Activated CD4-positive, alpha-beta T cell treated with anti-CD3 and anti-CD28 coated beads, Interleukin-2, amount 10 ng/mL, durations not matched to agents 7 days and 5 days (primary cell): ENCODE measurements at places on chromosomes 2 and 18.
A peak's percentile ranks its signal among the peaks of the same experiment; 100 is the strongest.

GRCh38 chr2:195709901-195710806, 53.1 kb downstream of the SLC39A10 start:
- DNase-seq = no peak

DNA sequence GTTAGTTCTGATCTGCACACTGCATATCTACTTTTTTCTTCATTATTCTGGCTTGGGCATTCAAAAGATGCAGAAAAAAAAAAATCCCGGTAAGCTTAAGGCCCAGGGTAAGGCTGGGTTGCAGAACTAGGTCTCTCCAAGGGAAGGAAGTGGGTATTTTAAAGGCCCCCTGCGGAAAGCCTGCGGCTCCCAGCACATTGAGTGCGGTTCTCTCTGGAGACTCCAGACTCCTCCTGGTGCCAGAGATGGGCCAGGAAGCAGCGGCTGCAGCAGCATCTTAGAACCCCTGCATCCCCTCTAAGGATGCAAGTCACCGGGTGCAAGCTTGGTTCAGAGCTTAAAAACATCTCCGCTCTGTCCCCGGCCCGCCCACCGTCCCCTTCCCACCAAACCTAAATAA, 49.5 kb downstream of the TGIF1 start:
- DNase-seq = no peak

DNA sequence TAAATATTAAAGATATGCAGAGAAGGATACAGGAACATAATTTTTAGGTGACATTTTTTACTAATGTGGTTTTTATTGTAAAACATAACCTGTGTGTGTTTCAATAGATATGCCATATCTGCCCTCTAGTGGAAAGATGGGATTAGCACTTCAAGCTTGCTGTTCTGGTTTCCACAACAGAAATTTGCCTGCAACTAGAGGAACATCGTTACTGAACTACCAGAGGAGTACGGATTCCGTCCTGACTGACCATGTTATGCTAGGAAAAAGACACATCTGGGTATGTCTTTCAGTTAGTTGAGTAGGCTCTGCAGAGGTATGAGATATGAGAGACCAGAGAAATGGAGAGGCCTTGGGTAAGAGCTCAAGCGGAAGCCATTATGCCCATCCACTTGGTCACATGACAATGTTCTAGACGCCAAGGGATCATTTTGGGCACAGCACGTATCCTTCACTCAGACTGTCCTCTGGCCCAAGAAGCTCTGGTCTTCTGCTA, 104.9 kb downstream of the MBD2 start:
- DNase-seq = peak; percentile 36

DNA sequence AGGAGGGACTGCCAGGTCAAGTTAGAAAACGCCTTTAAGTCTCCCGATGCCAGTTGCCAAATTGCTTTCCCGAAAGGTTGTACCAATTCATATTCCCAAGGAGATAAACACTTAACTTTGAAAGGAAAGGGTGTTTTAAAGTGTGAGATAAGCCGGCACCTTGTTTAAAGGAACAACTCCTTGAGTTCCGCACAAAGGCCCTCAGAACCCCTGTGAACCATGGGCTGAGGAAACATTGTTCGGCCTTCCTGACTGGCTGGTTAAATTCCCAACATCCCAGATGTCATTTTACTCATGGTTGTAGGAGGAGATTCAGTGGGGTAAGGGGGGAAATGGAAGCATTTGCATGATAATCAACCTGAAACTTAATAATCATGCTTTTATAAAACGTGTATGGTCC, 126.6 kb downstream of the BCL11A start:
- no peak for DNase-seq

- DNase-seq = no peak
These were observed 116.2 kb downstream of the SOCS6 start for GRCh38 chr18:70405052-70405451.

- no peak for DNase-seq
These were observed 701.6 kb upstream of the ZEB2 start for GRCh38 chr2:145221516-145221915.

DNA sequence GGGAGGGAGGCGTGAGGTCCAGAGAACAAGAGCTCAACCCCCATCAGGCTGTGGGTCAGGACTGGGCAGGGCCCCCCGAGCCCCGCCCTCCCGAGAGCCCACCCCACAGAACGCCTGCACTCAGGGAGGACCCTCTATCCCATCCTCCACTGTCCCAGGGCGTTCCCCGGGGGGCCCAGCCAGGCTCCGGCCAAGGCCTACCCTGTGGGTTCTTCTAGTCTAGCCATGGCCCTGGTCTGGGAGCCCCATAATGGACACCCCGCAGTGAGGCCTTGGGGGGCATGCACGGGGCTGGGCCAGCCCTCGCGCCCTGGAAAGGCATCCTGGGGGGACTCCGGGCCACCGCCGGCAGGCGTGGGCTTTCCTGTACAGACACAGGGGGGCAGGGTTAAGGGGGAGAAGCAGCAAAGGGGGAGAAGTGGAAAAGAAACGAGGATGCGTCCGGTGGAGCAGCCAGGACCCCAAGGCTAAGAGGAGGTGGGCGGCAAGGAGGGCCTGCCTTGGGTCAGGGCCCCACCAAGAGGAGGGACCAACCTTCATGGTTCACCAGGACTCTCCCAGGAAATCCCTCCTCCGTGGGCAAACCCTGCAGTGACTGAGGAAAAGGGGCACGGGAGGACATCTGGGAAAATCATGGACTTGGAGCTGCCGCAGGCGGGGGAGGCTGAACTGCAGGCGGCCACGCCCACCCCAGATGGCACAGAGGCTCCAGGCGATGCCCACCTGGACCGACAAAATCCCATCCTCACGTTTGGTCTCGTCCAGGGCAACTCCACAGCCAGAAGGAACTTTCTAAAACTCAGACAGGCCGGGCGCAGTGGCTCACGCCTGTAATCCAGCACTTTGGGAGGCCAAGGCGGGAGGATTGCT, 2.7 kb upstream of the CROCC2 start:
- DNase-seq = no peak

GRCh38 chr2:157228946-157229345, 28.6 kb upstream of the GALNT5 start:
- DNase-seq = no peak

DNA sequence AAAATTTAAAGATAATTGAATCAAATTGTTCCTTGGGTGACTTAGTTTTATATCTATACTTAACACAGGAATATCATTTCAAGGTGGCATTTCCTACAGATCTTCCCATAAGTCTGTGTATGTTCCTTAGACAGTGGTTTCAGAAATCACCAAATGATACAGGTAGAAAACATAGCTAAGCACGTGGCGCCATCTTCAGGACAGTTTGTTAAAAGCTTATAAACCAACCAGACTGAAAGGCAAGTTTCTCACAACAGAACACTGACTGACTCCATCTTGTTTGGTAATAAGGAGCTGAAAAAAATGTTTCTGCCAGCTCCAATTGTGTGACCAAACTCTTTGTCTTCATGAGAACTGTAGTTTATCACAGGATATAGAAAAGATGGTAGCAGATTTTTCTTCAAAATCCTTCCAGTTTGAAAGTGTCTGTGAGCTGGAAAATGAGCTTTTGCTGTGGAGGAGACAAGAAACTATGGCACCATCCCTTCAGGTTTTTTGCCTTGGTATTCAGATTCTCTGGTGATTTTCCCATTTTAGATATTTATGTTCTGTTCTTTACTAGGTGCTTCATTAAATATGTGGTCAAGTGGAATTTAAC, 34.8 kb upstream of the NEUROD1 start:
- peak; percentile 84 for DNase-seq

DNA sequence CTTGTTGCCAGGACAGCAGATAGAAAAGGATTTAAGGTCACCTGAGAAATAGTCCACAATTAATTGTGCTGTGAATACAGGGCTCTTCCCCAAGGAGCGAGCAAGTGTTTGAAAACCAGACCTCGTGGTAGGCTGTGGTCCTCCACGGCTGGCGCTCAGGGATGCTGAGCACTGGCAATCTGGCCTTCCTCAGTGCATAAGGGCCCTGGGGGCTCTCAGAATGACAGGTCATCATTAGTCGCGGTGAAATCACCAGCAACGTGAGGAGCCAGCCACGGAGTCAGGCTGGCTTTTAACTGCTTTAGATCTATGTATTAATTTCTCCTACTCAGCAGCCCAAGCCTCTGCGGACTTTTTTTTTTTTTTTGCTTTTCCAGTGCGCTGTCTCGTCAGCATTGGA, 148.5 kb downstream of the FHOD3 start:
- DNase-seq = no peak

DNA sequence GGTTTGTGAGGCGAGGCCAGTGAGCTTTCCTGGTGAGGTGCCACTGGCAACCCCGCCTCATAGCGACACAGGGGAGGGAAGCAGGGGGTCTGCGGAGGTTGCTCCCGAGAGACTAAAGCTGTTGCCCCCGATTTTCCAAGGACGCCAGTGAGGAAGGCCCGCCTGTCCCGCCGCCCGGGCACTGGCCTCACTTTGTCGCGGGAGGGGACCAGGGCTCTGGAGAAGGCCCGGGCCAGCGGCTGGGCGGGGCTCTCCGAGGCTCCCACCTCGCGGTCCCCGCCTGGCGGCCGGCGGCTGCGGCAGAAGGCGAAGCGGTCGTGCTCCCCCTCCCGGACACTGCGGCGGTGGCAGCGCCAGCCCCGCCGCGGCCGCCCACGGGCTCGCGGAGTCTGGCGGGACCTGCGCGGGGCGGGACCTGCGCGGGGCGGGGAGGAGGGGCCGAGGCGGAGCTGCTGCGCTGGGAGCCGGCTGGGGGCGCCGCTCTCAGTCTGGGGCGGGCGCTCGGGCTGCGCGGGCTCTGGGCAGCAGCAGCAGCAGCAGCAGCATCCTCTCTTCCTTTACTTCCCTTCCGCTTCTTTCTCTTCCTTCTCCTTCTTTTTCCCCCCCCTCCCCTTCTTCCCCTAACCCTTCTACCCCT, at the start of gene MAP2:
TSS of gene MAP2 (plus strand) at position 486 of the 637 bp plus-strand sequence. CDS start 229,124 bp downstream, outside the sequence.
- DNase-seq = peak; percentile 58

DNA sequence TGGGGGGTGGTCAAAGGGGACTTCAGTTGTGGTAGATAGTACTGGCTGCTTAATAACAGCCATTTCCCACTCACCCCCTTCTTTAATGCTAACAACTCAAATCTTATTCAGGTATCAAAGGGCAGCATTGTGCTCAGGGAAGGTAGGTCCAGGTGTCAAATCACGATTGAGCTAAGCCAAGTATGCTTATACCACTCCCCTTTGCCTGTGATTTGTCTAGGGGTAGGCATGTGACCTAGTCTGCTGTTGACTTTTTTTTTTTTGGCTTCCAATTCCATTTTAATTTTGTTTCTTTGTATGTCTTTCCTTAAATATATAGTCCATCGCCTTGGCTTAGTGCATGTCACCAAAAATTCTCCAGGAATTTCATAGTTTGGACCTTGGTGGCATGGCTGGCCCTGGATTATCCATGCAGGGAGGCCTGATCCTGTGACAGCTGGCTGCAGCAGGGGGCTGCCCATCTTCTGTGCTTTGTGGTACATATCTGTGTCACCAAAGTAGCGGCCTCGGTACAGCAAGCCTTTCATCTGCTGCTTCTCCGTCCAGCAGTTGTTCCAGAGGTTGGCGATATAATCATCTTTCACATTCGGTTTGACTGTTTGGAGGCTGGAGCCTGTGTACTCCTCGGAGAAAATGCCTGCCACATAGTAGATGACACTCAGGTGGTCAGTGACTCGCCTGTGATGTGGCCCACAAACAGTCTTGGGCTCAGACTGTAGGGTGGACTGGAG, 68.1 kb upstream of the SPRED2 start:
- no peak for DNase-seq

DNA sequence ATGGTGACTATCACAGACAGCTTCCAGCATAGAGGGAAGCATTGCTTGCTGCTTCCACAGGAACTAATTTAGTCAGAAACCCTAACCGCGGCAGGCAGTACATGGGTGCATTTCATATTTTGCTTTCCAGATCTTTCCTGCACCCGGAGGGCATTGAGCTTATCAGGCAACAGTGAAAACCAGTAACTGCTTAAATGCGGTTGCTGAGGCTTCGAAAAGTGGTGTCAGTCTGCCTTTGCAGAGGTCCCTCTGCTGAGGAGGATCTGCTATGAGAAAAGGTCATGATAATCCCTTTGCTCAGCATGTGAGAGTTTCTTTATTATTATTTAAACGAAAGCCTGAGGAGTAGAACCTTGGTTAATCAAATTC, 44.6 kb upstream of the ROCK2 start:
- no peak for DNase-seq

DNA sequence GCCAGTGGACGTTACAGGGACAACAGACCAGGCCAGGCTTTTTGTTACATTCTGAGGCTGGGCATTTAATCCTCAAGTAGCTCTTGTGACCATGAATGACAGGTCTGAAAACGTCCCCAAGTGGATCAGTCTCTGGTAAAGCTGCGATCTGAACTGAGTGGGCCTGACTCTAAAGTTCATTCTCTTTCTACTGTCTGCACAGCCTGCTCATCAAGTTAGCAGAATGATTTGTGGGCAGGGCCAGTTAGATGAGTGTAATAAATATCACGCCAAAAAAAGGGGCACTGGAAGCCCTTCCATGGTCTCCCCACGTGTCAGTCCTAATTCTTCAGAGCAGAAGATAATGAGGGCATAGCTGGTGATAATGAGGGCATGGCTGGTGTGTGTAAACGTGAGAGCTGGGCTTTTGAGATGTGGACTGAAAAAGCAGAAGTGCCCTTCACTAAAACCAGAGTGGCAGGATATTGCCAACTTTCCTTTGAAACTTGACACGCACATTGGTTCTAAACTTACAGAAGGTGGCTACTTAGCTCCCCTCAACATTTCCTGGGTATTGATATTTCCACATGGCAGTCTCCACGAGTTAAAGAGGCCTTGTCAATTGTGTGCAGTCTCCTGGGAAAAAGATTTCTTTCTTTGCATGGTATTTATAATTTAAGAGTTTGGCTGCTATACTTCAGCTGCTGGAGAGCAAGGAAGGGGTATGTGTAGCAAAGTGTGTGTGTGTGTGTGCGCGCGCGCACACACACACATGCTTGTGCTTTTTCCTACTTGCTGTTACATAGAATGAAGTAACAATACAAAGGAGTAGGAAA, 72.7 kb upstream of the LYPD6B start:
- DNase-seq = no peak

DNA sequence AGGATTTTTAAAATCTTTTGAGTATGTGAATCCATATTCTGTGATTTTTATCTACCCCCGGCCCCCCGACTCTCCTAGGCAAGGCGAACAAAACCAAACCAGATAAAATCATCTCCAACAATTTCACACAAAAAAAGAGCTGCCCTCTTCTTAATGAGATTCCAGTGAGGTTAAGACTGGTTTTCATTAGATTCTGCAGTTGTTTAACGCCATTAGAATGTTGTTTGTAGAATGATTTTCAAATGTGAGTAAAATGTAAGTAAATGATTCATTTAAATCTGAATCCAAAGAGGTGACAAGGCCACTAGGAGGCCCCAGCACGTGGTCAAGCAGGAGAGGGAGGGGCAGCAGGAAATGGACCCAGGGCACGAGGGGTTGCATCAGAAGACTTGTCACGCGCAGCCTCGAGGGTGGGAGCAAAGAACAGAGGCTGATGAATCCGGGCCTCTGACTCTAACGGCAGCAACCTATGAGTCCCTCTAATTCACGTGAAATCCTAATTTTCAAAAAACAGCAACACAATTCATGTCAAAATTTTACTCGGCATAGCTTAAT, 24.3 kb upstream of the KLHL29 start:
- DNase-seq = no peak

DNA sequence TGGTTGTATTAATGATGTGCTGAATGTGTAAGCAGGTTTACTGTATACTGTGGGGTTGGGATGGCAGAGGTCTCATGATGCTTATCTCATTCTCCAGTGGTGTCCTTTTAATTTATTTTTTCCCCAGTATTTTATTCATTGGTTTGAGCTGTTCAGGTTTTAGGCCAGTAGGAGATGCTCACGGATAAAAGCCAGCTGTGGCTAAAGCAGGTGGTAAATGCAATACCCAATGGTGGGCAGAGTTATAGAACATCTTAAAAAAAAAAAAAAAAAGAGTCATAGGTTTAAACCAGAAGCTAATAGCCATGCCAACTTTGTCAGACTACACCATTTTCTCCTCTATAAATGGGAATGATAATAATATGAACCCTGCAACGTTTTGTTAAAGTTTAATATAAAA, 57.8 kb upstream of the NEUROD1 start:
- DNase-seq = no peak

- no peak for DNase-seq
These were observed 85.9 kb downstream of the SMAD7 start for GRCh38 chr18:48864876-48865275.
